Lung microvascular endothelial cell (primary cell): ENCODE measurements at places on chromosomes 5 and 9. TPM values are rescaled to one million over a fixed set of nuclear protein-coding genes. Genes with fewer than 3 reads are reported as not detected.

CCNO gene
- not detected in 2 replicates for total RNA-seq

SLC46A2 gene
- not detected in 2 replicates for total RNA-seq

GRCh38 chr5:184471-184870, 6.8 kb upstream of the LRRC14B start:
- no peak for DNase-seq

GRCh38 chr9:36867672-36868471, 166.2 kb downstream of the PAX5 start:
- no peak for DNase-seq

DNA sequence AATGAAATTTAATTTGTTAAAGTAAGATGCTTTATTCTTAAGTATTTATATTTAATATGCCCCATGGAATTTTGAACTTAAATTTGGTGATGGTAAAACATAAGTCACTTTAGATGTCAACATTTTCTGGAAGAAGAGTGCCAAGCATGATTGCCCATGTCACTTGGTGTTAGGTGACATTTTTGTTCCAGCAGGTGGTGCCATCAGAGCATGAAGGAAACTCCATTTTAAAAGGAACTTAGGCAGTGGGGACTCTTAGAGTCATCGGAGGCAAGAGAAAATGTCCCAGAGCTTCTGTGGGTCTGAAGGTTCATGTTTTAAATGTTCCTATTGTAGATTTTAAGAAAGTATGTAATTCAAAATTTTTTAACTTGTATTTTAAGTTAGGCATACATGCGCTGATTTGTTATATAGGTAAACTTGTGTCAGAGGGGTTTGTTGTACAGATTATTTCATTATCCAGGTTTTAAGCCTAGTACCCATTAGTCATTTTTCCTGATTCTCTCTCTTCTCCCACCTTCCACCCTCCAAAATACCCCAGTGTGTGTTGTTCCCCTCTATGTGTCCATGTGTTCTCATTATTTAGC, 789.3 kb downstream of the SEMA5A start:
- peak; percentile 69 for DNase-seq

SLC6A19 gene
- total RNA-seq: not detected in 2 replicates
